CD4-positive, alpha-beta T cell treated with Interleukin-4 for 4 hours (primary cell): ENCODE measurements at places on chromosomes 5 and 9.

- DNase-seq = no peak
Measured at GRCh38 chr5:83871533-83872395, 151.1 kb upstream of the HAPLN1 start.

GRCh38 chr5:32498484-32498883 lies 53.9 kb upstream of the ZFR start:
- DNase-seq = no peak

DNA sequence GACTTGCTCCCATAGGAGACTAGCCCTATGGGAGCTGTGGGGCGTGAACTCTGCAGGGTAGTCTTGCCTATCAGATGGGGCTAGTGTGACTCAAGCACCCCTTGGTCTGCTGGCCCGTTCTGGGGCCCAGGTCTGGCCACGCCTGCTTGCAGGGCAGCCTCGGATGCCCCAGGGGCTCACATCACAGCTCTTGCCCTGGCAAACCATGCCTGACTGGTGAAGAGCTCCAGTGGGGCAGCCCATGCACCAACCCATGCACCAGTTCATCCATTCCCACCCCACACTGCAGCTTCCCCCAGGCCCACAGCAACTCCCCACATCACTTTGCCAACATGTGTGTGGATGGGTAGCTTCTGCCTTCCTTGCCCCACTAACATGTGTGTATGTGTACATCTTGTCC lies 93.9 kb upstream of the PRLR start:
- DNase-seq = no peak

GRCh38 chr9:18504707-18505106 lies 30.8 kb downstream of the ADAMTSL1 start:
- no peak for DNase-seq

DNA sequence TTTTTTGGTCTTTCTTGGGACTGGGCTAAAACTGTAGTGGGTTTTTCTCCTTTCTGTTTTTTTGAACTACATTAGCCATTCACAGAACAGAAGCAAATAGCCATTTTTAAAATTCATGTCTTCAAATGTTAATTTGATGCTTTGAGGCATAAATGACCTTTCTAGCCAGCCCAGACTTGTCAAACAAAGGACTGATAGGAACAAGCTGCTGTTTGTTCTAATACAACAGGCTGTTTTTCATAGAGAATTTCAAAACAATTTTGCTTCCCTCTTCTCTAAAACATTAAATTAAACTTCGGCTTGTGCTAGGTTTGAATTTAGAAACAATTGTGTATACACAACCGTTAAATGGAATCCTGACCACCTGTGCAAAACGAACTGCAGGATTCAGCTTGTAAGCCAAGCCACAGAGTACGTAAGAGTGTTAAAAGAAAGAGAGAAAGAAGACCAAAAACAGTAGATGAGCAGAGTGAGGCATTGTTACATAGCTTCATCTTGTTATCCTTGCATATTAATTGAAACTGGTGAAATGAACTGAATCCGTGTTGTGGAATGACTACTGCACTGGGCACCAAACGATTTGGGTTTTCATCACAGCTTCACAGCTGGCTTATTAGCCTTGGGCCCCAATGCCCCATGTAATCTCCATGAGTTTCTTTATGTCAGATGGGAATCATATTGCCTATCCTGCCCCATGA lies 100.0 kb downstream of the ZSWIM6 start:
- no peak for DNase-seq

DNA sequence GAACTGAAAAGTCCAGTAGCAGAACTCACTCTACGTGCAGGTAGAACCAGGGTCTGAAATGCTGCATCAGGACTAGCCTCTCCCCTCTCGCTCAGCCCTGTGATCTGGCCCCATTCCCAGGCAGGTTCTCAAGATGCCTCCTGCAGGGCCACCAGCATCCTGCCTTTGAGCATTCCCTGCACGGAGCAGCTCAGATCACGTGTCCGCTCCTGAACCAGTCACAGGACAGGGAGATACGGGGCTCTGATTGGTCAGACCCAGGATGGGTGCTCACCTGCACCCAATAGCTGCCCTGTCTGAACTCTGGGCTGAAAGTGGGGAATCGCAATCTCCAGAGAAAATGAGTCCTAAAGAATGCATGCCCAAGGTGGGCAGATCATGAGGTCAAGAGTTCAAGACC lies 50.8 kb downstream of the NEURL1B start:
- no peak for DNase-seq

DNA sequence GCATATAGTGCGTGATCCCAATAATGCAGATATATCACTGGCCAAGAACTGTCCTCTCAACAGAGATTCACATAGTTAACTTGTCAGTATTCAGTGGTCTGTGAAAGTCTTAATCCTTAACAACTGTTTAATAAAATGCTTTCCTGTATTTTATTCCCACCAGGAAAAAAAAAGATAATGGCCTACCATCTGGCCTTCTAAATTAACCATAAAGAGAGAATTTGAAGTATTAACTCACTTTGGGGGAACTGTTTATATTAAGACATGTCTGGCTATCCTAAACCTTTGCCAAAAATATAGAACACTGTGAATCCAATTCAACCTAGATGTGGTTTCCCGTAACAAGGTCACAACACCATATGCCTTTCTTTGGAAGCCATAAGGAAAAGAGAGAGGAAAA lies 818 bp upstream of the FREM1 start:
- no peak for DNase-seq

- DNase-seq = no peak
Measured at GRCh38 chr5:110873773-110874437, 135.1 kb downstream of the SLC25A46 start.

GRCh38 chr5:171953860-171954701 lies 52.4 kb downstream of the FBXW11 start:
- DNase-seq = no peak

GRCh38 chr5:120533581-120533980 lies 69.5 kb downstream of the PRR16 start:
- no peak for DNase-seq

GRCh38 chr9:112894699-112895098 lies 4.0 kb upstream of the SLC46A2 start:
- DNase-seq = no peak

- DNase-seq = no peak
Measured at GRCh38 chr9:115675834-115676233, 477.8 kb upstream of the PAPPA start.

GRCh38 chr9:98795970-98796363 lies 388 bp downstream of the ANKS6 start:
- no peak for DNase-seq

DNA sequence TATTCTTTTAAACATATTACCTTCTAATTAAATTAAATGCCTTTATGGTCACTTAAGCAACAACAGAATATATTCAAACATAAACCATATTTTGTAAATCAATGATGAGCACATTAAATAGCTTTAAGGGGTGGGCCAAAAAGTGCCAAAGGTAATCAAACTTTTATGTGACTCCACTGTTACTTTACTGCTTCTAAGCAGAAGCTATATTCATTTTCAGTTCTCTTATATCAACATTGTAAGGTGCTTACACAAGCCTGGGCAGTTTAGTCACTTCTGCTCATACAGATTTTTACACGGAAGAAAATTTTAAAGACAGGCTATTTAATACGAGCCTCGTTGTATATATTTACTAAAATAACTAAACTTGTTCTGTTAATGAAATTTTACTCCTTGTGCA lies 29.9 kb downstream of the RFX3 start:
- DNase-seq = no peak

DNA sequence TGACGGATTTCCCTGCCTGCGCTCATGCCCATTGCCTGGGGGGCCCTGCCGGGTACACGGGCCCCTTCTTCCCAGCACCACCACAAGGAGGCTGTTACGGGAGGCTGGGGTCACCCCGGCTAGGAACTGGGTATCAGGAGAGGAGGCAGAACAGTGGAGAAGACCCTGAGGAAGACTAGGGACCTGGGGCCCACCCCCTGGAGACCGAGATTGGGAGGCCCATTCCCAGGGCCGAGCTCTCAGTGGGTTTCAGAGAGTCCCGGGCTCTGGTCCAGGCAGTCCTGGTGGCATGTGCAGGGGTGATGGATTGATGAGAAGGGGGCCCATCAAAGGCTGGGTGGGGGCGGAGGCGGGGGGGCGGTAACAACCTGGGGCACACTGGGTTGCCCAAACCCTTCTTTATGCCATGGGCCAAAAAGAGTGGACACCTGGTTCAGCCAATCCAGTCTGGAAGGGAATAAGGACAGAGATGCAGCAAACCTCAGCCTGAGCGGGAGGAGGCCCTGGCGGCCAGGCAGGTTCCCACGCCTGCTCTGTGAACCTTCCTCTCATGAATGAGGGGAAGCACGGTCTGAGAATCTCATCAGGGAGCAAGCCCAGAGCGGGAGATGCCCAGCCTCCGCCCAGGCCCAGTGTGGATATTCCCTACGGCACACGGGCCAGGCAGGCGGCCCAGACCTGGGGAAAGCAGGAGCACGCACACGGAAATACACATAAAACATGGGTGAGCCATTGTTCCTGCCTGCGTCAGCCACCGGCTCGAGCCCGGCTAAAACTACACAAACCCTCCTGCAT lies 785 bp upstream of the P4HA2 start:
- no peak for DNase-seq

DNA sequence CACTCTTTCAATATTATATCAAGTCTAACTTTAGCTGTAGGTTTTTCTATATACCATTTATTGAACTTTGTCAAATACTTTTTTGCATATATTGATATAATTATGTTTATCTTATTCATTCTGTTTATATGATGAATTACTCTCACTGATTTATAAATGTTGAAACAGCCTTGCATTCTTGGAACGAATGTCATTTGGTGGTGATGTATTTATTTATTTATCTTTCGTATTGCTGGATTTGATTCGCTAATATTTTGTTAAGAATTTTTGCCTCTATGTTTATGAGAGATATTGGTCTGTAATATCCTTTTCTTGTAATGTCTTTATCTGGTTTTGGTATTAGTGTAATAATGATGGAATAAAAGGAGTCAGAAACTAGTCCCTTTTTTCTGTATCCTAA lies 563.9 kb downstream of the ANXA1 start:
- DNase-seq = no peak

GRCh38 chr9:134568811-134569210 lies 72.8 kb upstream of the COL5A1 start:
- DNase-seq = no peak

DNA sequence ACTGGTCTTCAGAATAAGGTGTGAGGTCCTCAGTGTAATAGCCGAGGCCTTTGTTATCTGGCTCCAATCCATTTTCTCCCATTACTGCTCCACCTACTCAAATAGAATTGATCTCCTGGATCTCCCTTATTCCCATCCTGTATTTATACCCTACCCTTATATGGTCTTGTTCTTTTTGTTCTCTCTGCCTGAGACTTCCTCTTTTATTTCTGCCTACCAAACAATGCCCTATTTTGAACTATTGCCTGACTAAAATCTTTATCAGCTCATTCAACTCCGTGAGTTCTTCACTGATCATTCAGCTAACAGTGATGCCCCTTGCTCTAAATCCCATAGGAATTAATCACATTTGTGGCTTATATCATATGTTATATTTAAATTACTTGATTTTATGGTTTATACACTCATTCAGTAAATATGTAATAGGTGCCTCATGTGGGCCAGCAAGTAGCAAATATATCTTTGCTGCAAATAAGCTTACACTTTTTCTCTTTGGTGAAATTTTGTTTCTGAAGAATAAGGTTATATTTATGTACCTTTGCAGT lies 417.5 kb upstream of the MEF2C start:
- DNase-seq = no peak

DNA sequence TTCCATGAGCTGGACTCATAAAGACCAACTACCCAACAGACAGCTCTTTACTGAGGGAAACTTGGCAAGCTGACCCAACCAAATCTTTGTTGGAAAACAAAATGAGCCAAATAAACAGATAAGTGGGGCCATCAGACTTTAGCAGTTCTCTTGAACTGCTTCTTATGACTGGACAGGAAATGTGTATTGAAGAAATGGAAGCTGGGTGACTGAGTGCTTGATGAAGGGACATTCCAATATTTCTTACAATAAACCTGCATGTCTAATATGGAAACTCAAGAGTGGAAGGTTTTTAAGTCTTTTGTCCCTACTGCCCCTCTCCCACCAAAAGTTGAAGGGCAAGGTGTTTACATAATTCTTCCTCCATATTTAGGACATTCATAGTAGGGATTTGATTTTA lies 218.8 kb upstream of the NR4A3 start:
- DNase-seq = no peak

DNA sequence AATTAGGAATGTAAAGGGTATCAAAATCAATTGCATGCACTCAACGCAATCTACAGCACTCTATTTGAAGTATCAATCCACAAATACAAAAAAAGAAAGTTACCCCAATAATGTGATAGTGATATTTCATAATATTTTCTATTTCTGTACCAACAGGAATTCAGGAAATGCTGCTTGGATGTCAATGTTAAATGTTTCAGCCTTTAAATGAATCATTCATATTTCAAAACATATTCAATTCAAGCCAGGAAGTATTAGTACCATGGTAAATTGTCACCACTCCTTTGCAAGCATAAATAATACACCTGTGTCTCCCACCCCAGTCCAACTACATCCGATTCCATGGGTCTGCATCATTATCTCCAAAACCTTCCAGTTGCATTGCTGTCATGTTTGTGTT lies 1185.5 kb upstream of the CDH18 start:
- no peak for DNase-seq

DNA sequence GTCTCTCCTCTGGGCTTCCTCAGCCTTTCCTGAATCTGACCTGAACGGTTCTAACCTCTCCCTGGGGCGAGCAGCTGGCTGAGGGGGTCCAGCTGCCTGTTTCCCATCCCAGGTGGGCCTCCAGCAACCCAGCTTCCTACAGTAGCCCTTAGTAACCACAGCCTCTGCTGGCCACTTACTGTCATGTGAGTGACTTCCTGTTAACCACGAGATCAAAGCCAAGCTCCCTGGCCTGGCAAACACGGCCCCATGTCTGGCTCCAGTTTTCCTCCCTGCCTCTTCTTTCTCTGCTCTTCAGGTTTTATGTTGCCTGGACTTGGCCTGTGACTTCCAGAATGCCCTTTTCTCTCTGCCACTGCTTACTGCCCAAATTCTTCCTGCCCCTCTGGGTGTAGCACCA lies 47.2 kb upstream of the DAB2IP start:
- DNase-seq = no peak

DNA sequence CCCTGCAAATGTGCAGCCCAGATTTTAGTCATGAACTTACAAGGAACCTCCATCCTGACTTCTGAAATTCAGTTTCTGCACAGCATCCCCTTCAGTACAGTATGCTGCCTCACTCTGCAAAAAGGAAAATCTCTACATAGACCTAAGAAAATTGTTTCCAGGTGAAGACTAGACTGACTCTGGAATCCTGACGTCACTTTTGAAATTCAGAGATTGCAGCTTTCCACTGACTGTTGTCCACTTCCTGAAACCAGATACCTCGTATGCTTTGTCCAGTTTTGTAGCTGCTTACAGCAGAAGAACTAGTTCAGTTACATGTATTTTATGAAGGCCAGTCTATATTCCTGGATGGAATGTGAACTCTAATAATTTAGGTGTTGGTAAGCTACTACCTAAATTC lies 629.3 kb upstream of the ST8SIA4 start:
- DNase-seq = no peak

DNA sequence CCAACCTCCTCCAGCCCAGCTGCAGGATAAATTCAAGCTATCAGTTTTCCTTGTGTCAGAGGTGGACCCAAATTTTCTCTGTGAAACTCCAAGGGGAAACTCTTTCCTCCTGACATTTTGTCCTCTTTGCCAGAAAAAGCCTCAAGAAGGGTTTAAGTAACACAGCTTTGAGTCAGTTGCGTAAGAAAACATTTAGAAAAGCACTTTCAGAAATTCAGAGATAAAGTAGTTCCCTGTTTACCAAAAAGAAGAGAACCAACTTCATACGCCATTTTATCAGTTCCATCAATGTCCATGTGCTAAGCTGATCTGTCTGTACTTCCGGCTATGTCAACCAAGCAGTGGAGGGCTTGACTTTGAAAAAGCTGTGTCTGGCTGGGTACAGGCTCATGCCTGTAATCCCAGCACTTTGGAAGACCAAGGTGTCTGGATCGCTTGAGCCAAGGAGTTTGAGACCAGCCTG lies 19.9 kb upstream of the SUSD1 start:
- DNase-seq = no peak
